ENCODE measurements at places on chromosomes 4 and X. TPM values are rescaled to one million over a fixed set of nuclear protein-coding genes. Genes with fewer than 3 reads are reported as not detected.

Gene MBNL3
- 3.9 TPM for total RNA-seq

Gene CT55
- not detected for total RNA-seq

GRCh38 chrX:10847333-10847732, 226.9 kb upstream of the MID1 start:
- peak; percentile 1 for DNase-seq

- DNase-seq, result no peak
These were observed 7.0 kb downstream of the APBB2 start for GRCh38 chr4:41207291-41207831.

- no peak for DNase-seq
These were observed 273.9 kb downstream of the ARAP2 start for GRCh38 chr4:35970366-35970960.
